ENCODE measurements at places on chromosomes 6 and 20.

- DNase-seq = no peak
These were observed 144.7 kb downstream of the MYO6 start for GRCh38 chr6:75893776-75894152.

DNA sequence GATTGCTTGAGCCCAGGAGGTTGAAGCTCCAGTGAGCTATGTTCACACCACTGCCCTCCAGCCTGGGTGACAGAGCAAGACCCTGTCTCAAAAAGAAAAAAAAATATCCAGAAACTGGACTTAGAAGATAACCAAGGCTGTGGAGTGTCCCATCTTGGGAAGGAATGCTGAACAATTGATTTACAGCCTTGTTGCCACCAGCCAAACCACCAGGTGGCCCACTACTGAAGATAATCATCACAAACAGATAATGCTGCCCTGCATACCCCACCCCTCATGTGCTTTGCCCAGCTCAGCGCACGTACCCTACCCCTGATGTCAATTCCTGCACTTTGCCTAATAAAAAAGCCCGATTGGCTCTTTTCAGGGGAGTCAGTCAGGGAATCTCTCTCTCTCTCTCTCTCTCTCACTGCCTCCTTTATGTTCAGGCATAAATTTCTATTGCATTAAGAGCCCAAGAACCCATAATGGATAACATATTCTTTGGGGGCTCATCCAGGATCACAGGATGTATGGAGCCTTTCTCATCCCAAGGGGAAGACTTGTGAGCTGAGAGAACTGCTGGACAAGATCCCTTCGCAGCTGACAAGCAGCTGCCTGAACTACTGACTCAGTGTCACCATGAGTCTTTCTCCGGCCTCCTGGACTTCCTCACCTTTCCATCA, 166.4 kb downstream of the CD24 start:
- DNase-seq = no peak

GRCh38 chr6:44397424-44398164, 10.1 kb downstream of the CDC5L start:
- DNase-seq = no peak

DNA sequence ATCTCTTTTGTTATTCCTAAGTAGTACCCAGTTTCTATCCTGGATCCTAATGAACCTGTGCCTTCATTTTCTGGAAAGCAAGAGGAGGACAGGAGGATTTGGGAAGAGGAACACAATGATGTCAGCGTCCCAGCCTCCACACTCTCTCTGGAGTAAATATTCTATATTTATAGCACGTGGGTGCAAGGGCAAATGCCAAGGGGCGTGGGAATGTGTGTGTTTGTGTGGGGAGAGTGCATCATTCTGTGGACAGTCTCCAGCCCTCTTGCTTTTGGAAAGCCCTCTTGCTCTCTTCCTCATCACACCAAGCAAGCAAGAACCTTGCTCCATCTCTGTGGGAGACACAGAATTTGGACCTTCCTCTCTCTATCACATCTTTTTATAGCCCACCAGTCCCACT, 103.2 kb upstream of the EMILIN3 start:
- no peak for DNase-seq

- no peak for DNase-seq
These were observed 72.2 kb downstream of the CNBD2 start for GRCh38 chr20:36040571-36040970.

GRCh38 chr20:20341371-20341770, 26.5 kb upstream of the INSM1 start:
- no peak for DNase-seq

DNA sequence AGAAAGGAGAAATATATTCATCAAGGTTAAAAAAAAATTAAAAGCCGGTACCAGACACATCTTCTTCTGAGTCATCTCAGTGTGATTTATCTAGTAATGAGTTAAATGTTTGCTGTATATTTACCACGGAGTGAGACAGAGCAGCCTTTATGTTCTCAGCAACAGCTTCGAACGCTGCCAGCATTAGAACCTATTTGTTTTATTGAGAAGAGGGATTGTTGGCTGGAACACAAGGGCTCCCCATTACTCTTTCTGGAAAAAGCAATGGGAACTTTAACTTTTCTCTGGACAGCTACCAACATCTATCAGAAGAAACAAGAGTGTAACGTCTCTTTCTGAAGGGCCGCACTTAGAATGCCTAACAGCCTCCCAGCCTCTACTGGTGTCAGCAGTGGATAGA, 105.3 kb upstream of the TAB2 start:
- no peak for DNase-seq

- no peak for DNase-seq
These were observed 71.6 kb downstream of the GPX5 start for GRCh38 chr6:28597217-28597835.

DNA sequence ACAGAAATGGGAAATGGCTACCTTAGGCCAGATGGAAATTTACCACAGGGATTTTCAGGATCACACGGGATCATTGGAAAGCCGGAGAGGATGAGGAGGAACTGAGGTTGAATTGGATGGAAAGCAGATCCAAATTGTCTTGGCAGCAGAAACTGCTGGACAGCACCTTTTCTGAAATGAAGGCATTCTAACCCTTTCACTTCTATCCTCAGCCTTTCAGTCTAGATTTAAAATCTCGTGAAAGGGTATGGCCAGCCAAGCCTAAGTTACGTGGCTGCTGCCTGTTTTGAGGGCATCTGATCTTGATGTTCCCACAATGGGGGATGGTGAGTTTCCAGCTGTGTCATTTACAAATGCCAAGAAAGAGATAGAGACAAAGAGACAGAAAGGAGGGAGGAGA, 358.2 kb downstream of the KIF16B start:
- DNase-seq = peak; percentile 3

GRCh38 chr20:57440678-57441509, 49.7 kb downstream of the RBM38 start:
- no peak for DNase-seq

DNA sequence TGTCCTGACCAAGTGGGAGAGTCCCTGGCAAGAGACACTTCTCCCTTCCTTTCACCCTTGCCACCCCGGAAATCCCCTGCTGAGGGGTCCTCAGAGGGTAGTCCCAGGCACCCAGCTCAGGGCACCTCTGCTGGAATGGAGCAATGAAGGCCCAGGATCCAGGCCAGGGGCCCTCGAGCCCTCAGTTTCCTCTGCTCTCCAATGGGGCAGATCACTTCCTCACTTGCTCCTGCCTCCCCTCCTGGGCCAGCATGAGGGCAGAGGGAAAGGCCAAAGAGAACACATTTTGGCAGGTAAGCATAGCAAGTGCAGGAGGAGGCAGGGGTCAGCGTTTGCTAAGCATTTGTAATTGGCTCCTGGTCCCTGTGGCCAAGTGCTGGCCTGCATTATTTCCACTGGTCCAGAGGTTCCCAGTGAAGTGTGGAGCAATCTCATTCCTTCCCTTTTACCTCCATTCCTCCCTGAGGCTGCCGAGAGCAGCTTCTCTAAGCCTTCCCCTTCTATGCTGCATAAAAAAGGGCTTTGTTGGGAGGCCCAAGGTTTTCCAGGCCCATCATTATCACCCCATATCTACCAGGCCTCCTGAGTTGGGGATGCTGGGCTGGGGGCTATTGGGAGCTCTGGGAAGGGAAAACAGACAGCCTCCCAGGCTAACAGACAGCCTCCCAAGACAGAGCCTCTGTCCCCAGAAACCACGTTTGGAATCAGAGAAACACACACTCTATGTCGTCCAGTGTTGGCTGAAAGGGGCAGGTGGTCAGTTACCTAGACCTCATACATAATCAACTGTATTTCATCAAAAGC, 28.8 kb upstream of the VEGFA start:
- no peak for DNase-seq

GRCh38 chr6:170033666-170034065, 257.2 kb downstream of the DLL1 start:
- DNase-seq = no peak

GRCh38 chr20:57393321-57394120, 2.3 kb downstream of the RBM38 start:
- no peak for DNase-seq
